Stimulated activated CD4-positive, alpha-beta T cell treated with anti-CD3 and anti-CD28 coated beads, Interleukin-2, amount 100 ng/mL, for 24 hours (primary cell): ENCODE measurements at places on chromosomes 12 and 14.
A peak's percentile ranks its signal among the peaks of the same experiment; 100 is the strongest.

DNA sequence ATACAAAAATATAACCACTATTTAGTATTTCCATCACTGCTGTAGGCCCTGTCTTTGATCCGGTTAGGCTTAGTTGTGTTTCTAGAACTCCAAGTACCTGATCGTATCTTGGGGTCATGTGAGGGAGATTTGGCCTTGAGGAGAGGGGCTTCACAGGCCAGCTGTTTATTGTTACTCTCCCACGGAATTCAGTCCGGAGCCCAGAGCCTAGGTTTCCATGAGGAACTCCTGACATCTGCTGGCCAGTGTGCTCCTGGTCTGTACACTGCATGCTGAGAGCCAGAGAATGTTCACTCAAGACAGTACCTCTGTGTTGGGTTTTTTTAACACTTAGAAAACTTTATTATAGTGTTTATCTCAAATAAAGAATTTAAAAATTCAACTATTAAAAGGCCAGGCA, 341.0 kb upstream of the TMEM132C start:
- no peak for DNase-seq

GRCh38 chr12:124251186-124251585, 43.7 kb upstream of the RFLNA start:
- DNase-seq: no peak

DNA sequence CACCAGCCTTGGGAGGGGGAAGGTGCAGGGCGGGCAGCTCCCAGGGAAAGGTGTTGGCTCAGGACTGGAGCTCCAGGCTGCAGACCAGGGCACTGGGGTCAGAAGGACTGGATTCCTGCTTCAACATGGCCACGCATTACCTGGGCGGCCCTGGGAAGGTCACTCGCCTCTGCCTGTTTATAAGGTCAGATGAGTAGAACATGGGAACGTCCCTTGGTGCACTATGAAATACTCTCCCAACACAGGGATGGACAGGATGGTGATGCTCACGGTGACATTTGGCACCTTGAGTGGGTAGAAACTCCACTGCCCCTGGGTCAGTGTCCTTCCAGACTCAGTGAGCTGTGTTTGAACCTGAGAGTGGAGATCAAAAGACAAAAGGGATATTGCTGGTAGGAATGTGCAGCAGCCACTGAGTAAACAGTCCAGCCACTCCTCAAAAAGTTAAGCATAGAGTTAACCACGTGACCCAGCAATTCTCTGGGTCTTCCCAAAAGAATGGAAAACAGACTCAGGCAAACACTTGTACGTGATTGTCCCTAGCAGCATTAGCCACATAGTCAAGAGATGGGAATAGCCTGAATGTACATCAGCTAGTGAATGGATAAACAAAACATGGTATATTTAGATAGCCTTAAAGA, 9.1 kb upstream of the BDKRB2 start:
- DNase-seq: no peak

- no peak for DNase-seq
These were observed 30.8 kb upstream of the BCL2L14 start for GRCh38 chr12:12039897-12040296.

DNA sequence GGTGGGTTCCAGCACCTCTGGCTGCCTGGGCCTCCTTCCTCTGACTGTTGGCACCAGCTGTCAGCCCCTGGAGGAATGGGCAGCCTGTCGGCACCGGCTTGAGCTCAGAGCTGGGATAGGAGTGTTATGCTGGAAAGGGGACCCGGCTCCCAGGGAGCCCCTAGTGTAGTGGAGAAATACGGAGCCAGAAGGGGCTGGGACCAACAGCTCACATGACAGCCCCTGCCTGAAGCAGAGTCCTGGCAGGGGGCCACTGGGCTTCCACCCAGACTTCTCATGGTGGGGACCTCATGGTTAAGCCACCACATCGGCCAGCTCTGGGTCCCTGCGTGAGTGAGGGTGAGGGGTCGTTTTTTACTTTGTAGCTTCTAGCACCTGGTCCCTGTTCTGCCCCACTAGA, 174.5 kb downstream of the TSPAN9 start:
- no peak for DNase-seq

DNA sequence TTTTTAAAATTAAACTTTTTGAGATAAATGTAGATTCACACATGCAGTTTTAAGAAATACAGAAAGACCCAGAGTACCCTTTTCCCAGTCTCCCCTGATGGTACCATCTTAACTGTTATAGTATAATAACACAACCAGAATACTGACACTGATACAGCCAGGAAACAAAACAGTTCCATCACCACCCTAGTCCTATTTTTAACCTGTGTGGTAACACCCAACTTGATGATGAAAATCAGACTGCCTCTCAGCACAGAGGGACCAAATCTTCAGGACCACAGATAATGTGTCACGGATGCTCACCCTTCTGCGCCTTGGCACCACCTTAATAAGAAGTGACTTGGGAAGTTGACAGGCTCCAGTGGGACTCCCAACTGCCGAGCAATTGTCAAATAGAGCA, 18.1 kb downstream of the FBXO21 start:
- no peak for DNase-seq

- DNase-seq: no peak
These were observed 267.3 kb downstream of the SNAPC1 start for GRCh38 chr14:62029569-62029924.

GRCh38 chr12:123105211-123105826, 45.6 kb downstream of the PITPNM2 start:
- no peak for DNase-seq

GRCh38 chr12:42469355-42470175, 120.0 kb downstream of the PRICKLE1 start:
- DNase-seq: no peak

DNA sequence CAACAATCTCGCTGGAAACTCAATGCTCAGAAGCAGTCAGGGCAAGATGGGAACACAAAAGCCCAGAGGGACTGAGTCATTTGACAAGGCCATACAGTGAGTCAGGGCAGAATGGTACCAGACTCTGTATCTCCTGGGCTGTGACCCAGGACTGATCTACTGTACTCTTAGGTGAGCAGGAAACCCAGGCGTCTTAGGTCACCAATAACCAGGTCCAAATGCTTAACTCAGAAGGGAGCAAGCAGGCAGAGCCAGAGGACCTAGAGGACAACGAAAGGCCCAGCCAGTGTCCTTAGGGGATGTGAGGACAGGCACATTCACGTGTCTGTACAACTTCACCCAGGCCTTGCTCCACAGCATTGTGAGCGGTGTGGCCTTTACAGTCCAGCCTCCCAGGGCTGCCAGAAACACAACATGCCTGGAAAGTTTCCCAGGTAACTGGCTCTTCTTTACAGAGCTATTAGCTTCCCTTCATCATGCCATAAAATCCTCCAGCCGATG, 69.9 kb downstream of the ARL6IP4 start:
- DNase-seq: no peak

DNA sequence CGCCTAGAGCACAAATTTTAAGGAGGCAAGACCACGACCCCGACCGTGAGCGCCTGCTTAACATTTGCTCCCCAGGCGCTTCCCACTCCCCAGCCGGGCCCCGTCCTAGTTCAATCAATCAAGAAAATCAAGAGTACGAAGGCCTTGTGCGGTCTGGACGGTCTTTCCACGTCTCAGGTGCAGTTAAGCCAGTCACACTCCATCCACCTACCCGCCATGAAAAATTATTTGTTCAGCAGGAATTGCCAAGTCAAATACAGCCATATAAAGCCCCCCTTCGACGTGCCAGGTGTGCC, 603 bp upstream of the LRR1 start:
- no peak for DNase-seq

- DNase-seq: no peak
These were observed 177.9 kb downstream of the VRK1 start for GRCh38 chr14:96975116-96975515.

DNA sequence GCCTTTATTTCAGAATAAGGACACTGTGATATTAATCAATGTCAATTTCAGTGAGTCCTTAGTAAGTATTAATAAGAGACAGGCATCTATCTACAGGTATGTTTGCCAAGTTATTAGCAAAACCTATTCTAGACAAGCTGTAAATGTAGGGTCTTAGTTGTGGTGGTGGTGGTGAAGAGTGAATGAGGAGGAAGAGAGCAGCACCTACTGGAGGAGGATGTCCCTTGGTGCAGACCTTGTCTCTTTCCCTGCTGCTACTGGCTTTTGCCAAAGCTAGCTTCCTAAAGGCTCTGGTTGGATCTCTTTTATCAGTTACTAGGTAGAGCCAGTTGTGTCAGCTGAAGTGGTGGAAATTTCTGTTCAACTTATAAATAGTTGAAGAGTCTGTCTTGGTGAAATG, 304.8 kb upstream of the ATP2B1 start:
- DNase-seq: no peak

- DNase-seq: no peak
These were observed 1.9 kb upstream of the GPR33 start for GRCh38 chr14:31489691-31490090.

GRCh38 chr14:29016050-29016900, 249.7 kb downstream of the FOXG1 start:
- peak; percentile 19 for DNase-seq

- DNase-seq: no peak
These were observed 446.0 kb downstream of the PDZRN4 start for GRCh38 chr12:41634091-41634490.

- no peak for DNase-seq
These were observed 18.6 kb downstream of the JDP2 start for GRCh38 chr14:75446447-75446846.

- DNase-seq: no peak
These were observed 49.4 kb upstream of the RERG start for GRCh38 chr12:15270591-15270990.

DNA sequence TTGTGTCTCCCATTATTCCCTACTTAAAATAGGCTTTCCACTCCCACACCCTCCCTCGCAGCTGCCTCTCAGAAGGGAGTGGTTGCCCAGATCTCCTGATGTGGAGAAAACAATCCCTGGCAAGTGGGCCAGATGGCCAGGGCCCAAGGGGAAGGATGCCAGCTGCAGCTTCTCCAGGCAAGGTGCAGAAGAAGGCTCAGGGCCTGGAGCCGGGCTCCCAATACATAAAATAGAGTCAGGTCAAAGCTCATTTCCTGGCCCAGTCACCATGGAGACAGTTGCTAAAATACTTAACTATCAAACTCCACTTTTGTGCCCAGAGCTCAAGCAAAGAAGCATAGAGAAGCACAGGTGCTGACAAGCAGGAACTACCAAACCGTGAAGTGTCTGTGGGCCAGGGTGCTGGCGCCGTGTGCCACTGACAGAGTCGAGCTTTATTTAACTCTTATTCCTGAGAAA, 45.7 kb upstream of the ITPR2 start:
- DNase-seq: no peak

GRCh38 chr12:32089586-32089985, 17.1 kb upstream of the BICD1 start:
- DNase-seq: no peak
